ENCODE measurements at places on chromosomes 7 and 10. TPM values are rescaled to one million over a fixed set of nuclear protein-coding genes. Genes with fewer than 3 reads are reported as not detected.

Gene PAXIP1
- total RNA-seq, result 32.9 TPM

Gene TWIST1
- total RNA-seq, result 41.6 TPM

Gene BHLHA15
- total RNA-seq, result 0.64 TPM

Gene SPAM1
- total RNA-seq, result not detected

Gene CNNM1
- 0.73 TPM for total RNA-seq

Gene PAPSS2
- total RNA-seq, result 10.2 TPM

GRCh38 chr7:71613313-71613712 is 481.4 kb downstream of the GALNT17 start:
- H3K4me3 ChIP-seq, result no peak overlapping the region
- no peak for DNase-seq
- H3K36me3 ChIP-seq, result no peaks in the 10 kb centered on the region
- no peaks in the 10 kb centered on the region for H3K4me1 ChIP-seq

- no peak for DNase-seq
- no peaks in the 10 kb centered on the region for H3K4me1 ChIP-seq
- no peaks in the 10 kb centered on the region for H3K27me3 ChIP-seq
- peaks cover 64% of the 10 kb centered on the region for H3K36me3 ChIP-seq
Measured at GRCh38 chr10:12091421-12091820, 22.7 kb downstream of the DHTKD1 start.

DNA sequence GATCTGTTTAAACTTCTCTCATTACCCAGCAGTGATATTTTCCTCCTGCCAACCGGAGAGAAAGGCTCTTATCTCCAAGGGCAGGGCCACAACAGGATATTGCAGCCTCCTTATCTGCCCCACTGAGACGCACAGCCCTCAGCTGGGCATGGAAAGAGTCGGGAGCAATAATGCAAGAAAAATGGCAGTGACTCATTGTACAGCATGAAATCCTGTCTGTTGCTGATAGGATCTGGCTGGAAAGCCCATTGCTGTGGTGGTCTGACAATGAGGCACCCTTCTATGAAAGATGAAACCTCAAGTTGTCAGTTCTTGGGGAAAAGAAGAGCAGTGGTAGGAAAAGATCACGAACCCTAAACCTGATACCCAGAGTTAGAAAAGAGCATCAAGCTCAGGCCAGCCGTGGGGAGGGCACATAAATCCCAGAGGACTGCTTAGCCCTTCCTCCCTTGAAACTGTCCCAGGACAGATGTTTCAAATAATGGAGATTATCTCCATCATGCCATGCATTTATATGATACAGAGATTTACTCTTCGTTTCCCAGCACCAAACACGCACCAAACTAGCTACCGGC is 47.0 kb upstream of the FIGNL1 start:
- DNase-seq, result peak; percentile 10
- H3K4me1 ChIP-seq, result no peaks in the 10 kb centered on the region
- H3K4me3 ChIP-seq, result no peak overlapping the region
- H3K27ac ChIP-seq, result no peak overlapping the region
- H3K27me3 ChIP-seq, result peaks cover 44% of the 10 kb centered on the region
- no peaks in the 10 kb centered on the region for H3K36me3 ChIP-seq

GRCh38 chr7:74106846-74107245 is 23.2 kb downstream of the LIMK1 start:
- no peak for DNase-seq
- H3K36me3 ChIP-seq, result peaks cover 41% of the 10 kb centered on the region
- no peaks in the 10 kb centered on the region for H3K4me1 ChIP-seq
- H3K27me3 ChIP-seq, result no peaks in the 10 kb centered on the region

DNA sequence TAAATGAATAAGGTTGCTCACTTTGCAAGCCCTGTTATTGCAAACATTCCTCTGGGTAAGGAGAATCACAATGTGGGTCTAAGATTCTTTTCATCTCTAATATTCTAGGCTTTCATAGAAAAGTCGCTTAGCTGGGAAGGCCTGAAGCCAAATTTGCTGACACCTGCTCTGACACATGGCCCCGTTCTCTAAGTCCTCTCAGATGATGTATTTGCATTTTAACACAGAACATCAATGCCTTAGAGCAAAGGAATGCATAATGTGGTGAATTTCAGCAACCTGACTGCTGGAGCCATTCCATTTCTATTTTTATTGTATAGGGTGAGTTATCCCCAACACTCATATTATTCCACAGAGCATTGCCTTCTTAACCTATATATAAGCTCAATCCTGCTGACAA is 682.1 kb upstream of the NRP1 start:
- no peak overlapping the region for H3K4me3 ChIP-seq
- H3K36me3 ChIP-seq, result no peaks in the 10 kb centered on the region
- H3K27ac ChIP-seq, result no peak overlapping the region
- H3K4me1 ChIP-seq, result no peaks in the 10 kb centered on the region

- H3K4me3 ChIP-seq, result no peak overlapping the region
- H3K27me3 ChIP-seq, result no peaks in the 10 kb centered on the region
- H3K4me1 ChIP-seq, result no peaks in the 10 kb centered on the region
Measured at GRCh38 chr7:102320601-102321350, 34.1 kb downstream of the SH2B2 start.

- H3K36me3 ChIP-seq, result no peaks in the 10 kb centered on the region
- no peak for DNase-seq
- H3K4me1 ChIP-seq, result no peaks in the 10 kb centered on the region
- H3K27me3 ChIP-seq, result no peaks in the 10 kb centered on the region
- H3K27ac ChIP-seq, result no peak overlapping the region
Measured at GRCh38 chr10:59524348-59524747, 162.0 kb upstream of the FAM13C start.

DNA sequence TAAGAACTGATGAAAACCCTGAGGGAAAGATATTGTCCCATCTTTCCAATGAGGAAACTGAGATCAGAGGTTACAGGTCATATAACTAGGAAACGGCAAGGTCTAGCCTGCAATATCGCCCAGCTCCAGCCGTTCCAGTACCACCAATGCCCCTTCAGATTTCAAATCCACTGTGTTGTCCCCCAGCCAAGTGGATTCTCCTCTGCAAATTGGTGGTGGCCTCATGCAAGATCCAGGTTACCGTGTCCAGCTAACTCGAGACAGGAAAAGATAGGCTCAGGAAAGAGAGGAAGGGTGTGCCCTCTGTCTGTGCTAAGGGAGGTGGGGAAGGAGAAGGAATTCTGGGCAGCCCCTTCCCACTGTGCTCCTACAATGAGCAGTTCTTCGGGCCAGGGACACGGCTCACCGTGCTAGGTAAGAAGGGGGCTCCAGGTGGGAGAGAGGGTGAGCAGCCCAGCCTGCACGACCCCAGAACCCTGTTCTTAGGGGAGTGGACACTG is 25.3 kb downstream of the PRSS2 start:
- H3K27ac ChIP-seq, result no peak overlapping the region
- no peaks in the 10 kb centered on the region for H3K36me3 ChIP-seq
- H3K27me3 ChIP-seq, result peaks cover 80% of the 10 kb centered on the region
- H3K4me3 ChIP-seq, result no peak overlapping the region
- H3K4me1 ChIP-seq, result no peaks in the 10 kb centered on the region

- no peaks in the 10 kb centered on the region for H3K36me3 ChIP-seq
- H3K4me1 ChIP-seq, result no peaks in the 10 kb centered on the region
- H3K4me3 ChIP-seq, result no peak overlapping the region
Measured at GRCh38 chr7:670501-671390, 55.8 kb upstream of the DNAAF5 start.

GRCh38 chr7:29987083-29987482 is 2.5 kb downstream of the SCRN1 start:
- H3K4me3 ChIP-seq, result no peak overlapping the region
- H3K4me1 ChIP-seq, result peaks cover 16% of the 10 kb centered on the region
- peak overlapping the region; percentile 93 for H3K27ac ChIP-seq
- no peaks in the 10 kb centered on the region for H3K27me3 ChIP-seq

DNA sequence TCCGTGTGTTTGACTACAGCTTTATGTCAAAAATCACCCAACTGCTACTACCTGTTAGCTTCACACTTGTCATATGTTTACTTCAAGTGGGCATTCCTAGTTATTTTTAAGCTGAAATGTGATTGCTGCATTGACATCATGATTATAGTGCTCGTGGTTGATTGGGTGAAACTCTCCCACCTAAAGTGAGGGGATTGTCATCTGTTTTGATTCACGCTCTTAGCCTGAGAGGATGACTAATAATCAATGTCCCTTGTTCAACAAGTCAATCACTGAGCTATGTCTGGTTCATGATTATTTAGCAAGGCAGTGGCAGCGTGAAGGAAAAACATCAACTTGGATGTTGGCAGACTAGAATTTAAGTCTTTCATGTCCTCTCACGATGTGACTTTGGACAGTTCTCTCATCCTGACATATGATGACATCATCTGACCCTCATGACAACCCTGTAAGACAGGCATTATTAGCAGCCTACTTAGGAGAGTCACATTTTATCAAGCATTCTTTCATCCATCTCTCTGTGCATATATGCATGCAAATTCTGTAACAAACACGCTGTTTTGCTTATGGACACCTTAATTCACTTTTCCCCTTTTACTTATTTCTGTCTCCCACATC is 352.6 kb upstream of the ZMIZ1 start:
- H3K27me3 ChIP-seq, result no peaks in the 10 kb centered on the region
- H3K27ac ChIP-seq, result no peak overlapping the region
- no peaks in the 10 kb centered on the region for H3K36me3 ChIP-seq
- DNase-seq, result no peak
- H3K4me1 ChIP-seq, result no peaks in the 10 kb centered on the region

DNA sequence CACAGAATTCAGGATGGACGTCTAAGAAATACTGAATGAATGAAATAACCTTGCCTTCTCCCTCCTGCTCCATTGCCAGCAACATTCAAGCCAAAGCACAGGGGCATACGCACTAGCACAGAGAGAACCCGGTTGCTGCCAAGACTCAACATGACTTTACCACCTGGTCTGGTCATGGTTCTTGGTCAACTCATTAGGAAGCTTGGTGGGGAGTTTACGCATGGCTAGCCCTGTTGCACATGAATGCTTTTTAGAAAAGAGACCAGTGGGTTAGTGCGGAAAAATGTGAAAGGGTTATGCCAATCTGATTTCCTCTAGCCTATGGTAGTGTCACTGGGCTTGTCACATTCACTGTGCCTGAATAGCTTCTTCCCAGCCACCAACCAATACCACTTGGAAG is 187.6 kb upstream of the NEBL start:
- H3K36me3 ChIP-seq, result no peaks in the 10 kb centered on the region
- no peaks in the 10 kb centered on the region for H3K27me3 ChIP-seq
- peaks cover 6% of the 10 kb centered on the region for H3K4me1 ChIP-seq
- H3K4me3 ChIP-seq, result no peak overlapping the region
- H3K27ac ChIP-seq, result no peak overlapping the region

DNA sequence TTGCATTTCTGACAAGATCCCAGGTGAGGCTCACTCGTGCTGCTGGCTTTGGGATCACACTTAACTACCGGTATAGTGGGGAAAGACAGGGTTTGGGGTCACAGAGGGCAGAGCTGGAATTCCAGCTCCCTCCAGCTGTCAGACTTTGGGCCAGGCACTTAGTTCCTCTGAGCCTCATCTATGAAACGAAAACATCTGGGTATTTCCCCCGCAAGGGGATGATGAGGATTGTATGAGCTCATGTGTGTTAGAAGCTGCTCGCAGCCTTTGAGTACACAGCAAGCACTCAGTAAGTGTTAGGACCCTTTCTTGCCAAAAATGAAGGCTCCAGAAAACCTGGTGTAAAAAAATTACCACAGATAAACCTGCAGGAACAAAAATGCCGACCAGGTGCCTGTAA is 66.1 kb downstream of the PRPF18 start:
- no peak overlapping the region for H3K4me3 ChIP-seq
- H3K36me3 ChIP-seq, result peaks cover 3% of the 10 kb centered on the region
- no peak overlapping the region for H3K27ac ChIP-seq
- H3K4me1 ChIP-seq, result no peaks in the 10 kb centered on the region

DNA sequence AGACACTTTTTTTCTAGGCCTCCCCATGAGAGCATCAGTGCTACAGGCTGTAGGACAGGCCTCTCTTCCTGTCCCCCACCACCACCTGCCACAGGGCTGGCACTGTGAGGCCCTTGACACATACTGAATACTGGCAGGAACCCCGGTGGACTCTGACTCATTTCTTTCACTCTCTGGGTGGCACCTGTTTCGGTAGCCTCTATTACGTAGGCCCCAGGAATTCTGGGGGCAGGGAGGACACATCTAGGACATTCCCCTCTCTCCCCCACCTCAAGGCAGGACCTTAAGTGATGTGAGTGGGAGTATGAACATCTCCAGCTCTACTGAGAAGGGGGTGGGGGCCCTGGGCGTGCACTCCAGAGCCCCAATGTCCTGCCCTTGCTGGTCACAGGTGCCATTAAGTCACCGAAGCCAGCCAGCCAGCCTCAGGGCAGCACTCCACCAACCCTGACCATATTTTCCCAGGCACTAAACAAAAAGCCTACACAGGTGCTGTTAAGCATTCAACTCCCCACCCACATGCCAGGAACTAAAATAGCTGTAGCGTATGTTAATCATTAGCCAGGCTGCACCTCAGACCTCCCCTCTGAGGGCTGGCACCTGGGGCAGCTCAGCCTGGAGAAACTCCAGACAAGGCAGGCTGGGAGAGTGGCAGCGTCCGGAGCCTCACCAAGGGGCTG is 8.9 kb downstream of the ANXA11 start:
- H3K36me3 ChIP-seq, result no peaks in the 10 kb centered on the region
- H3K27ac ChIP-seq, result no peak overlapping the region
- H3K27me3 ChIP-seq, result no peaks in the 10 kb centered on the region
- no peak overlapping the region for H3K4me3 ChIP-seq
- no peak for DNase-seq
- no peaks in the 10 kb centered on the region for H3K4me1 ChIP-seq

DNA sequence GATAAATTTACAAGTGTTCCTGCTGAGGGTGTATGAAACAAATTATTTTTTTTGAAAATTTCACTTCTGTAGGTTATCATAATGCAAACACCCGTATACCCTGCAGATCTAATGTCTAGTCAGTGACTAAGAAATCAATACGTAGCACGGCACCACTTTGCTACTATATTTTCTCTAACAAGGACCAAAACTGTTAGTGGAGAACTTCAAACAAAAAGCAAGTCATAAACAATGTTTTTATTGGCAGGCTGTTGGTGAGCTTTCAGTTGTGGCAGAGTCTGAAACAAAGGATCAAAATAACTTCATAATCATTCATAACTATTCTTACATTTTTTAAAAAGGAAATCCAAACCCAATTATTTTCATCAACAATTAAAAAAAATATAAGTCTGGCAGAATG is 11.8 kb downstream of the SEM1 start:
- H3K27me3 ChIP-seq, result no peaks in the 10 kb centered on the region
- DNase-seq, result no peak
- H3K36me3 ChIP-seq, result peaks cover 15% of the 10 kb centered on the region
- H3K27ac ChIP-seq, result no peak overlapping the region
- H3K4me3 ChIP-seq, result no peak overlapping the region

DNA sequence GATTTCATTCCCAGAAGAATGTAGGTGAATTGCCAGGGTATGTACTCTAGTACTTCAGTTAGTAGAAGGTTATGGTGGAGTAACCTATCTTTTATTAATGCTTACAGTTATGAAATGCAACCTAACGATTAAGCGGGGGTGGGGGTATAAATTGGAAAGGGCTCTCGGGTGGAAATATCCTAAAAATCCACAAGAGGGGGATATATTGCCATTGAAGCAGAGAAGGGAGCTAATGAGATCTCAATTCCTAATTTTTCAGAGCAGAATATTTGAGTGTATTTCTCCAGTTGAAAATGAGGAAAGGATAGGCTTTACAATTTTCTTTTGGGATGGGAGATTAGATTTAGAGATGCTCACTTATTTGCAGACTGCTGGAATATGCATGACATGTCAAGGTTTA is 90.8 kb downstream of the DNAJB9 start:
- peak; percentile 71 for DNase-seq
- H3K27me3 ChIP-seq, result no peaks in the 10 kb centered on the region

GRCh38 chr7:108135446-108136190 is 5.5 kb upstream of the LAMB4 start:
- H3K27ac ChIP-seq, result no peak overlapping the region
- H3K36me3 ChIP-seq, result no peaks in the 10 kb centered on the region
- H3K4me1 ChIP-seq, result peaks cover 13% of the 10 kb centered on the region
- no peak overlapping the region for H3K4me3 ChIP-seq
